ENCODE measurements at places on chromosomes 1 and 21.

GRCh38 chr1:109763646-109764415, at the start of gene EPS8L3:
EPS8L3 (minus strand) TSS chr1:109763923; CDS start chr1:109761749, 2,174 bp downstream.
- DNase-seq = no peak

DNA sequence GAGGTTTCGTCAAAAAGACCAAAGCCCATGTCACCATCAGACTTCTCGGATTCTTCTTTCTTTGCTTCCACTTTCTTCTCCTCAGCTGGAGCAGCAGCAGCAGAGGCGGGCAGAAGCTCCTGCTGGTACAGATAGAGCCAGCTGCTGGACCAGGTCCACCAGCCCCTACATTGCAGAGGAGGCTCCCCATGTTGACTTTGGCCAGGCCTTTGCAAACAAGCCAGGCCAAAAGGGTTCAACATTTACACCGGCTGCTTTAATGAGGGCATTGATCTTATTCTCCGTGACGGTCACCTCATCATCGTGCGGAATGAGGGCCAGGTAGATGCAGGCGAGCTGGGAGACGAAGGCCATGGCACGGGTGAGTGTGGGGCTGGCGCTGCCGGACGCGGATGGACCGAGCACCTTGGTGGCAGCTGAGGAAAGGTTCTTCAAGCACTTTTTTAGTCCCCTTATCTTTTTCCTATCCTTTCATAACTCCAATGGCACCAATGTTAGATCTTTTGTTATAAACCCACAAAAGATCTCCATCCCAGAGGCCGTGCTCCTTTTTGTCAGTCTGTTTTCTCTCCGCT, 358.5 kb downstream of the RGS7 start:
- DNase-seq = no peak

GRCh38 chr1:156912861-156913808, 7.3 kb upstream of the LRRC71 start:
- no peak for DNase-seq

DNA sequence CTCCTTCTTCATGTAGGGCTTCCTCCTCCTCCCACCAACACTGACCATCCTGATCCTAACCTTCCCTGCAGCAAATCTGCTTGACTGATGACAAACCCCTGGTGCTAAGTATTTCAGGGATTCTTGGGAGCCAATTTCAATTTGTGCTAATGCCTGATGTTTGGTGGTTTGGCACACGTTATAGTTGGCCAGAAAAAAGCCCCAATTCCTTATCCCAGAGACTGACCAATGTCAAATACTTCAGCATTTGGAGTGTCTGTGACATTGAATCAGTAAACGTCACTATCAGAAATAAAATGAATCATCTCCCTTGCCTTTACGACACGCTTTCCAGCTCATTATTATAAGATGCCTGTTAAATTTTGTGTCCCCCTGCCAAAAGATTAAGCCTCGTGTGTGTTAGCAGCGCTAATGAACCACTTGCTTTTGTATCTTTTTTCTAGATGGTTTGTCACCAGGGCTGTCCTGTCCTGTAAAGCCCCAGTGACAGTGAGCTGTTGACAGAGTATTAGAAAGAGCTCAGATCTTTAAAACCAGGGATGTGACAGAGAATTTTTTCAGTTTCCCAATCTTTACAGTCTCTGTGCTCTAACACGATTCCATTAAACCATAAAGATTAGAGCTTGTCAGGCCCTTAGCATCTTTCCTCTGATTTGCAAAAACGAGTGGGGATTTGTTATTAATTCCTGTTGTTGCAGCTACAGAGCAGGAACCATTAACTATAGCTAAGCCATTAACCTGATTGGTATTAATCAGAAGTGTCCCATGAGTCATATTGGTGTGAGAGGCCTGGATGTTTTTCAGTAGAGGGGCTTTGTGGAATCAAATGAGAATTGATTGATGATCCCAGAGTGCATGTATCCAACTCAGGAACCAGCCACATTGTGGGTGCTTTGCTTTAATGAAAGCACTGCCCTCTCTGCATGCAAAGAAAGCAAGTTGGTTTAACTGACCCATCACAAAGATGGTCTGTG, 665.1 kb upstream of the PLXNA2 start:
- DNase-seq = no peak

DNA sequence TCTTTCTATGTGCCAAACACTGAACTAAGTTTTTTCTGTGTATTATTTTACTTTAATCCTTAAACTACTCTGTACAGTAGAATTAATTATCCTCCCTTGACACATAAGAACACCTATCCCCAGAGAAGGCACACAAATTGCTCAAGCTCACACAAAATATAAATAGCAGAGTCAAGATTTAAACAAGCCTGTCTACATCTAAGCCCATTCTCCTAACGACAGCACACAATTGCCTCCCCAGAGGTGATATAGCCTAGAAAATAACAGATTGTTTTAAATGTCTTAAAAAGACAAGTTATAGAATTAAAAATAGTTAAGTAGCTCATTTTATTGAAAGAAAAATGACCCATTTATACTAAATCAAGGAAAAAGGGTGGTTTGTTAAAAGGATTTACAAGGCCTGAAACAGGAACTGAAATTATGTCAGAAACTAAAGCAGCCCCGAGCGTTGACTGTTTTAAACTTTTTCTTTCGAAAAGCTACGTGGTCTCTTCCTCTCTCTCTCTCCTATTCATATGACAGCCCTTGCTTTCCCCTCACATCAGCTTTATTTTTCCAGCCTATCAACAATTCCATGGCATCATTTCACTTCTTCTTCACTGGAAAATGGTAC, 30.5 kb downstream of the TNFSF18 start:
- no peak for DNase-seq

DNA sequence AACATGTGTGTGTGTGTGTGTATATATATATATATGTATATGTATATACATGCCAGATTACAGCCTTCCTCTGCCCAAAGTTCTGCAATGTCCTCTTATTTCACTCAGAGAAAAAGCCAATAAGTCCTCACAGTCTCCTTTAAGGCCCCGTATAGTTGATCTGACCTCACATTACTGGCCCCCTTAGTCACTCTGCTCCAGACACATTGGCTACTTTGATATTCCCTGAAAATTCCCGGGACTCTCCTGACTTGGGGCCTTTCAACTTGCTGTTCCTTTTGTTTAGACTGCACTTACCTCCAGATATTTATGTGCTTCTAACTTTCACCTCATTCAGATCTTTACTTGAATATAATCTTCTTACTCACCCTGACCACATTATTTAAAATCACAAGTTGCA, 4.2 kb upstream of the BSDC1 start:
- DNase-seq = no peak

- DNase-seq = no peak
These were observed 298.0 kb downstream of the KCTD3 start for GRCh38 chr1:215865060-215865459.

- DNase-seq = no peak
These were observed 85.6 kb upstream of the WNT4 start for GRCh38 chr1:22228505-22228911.

DNA sequence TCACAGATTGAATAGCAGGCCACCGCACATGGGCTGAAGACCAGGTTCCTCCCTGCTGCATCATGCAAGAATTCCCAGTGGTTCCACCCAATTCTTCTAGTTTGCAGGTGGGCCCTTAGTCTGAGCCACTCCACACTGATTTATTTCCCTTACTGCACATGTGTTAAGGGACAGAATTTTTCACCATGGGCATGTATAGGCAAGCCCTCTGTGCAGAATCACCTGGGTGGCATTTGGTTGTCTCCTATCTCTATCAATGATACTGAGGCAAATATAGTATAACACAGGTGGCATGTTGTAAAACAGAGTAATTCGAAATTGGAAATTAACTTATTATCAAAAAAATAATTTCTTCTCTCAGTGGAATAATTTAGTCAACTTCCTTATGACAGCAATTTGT, 1892.4 kb downstream of the NCAM2 start:
- no peak for DNase-seq

DNA sequence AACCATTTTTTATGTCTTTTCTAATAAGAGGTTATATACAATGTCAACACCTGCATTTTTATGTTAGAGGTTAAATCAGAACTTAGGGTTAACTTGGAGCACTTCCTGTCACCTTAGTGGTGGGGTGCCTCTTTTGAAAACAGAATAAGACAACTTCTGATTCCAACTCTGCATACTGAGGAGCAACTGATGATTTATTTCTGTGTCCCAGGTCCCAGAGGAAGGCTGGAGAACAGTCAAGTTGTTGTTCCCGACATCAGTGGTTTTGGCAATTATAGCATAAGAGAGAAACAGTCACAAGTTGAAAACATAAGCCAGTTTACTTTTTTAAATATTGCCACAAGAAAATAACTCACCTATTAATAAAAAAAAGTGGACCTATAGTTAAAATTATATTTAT, 871.0 kb upstream of the ADAMTS5 start:
- DNase-seq = no peak

DNA sequence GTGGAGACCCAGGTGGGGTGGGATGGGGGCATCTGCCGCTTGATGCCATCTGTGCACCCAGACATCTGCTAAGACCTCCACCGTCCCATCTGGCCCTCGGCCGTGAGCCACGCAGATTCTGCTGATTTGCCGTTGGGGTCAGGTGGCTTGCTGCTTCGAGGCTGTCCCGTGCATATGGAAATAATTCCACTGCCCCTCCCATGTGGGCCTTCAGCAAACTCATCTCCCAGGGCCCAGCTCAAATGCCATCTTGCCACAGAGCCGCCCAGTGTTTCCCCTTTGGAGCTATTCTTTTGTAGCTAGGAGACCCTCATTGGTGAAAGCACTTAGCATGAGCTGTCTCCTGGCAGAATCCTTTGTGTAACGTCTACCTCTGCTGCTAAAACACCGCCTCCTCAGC, 99.8 kb downstream of the KAZN start:
- DNase-seq = no peak

GRCh38 chr21:27209546-27209945, 242.7 kb upstream of the ADAMTS5 start:
- no peak for DNase-seq

DNA sequence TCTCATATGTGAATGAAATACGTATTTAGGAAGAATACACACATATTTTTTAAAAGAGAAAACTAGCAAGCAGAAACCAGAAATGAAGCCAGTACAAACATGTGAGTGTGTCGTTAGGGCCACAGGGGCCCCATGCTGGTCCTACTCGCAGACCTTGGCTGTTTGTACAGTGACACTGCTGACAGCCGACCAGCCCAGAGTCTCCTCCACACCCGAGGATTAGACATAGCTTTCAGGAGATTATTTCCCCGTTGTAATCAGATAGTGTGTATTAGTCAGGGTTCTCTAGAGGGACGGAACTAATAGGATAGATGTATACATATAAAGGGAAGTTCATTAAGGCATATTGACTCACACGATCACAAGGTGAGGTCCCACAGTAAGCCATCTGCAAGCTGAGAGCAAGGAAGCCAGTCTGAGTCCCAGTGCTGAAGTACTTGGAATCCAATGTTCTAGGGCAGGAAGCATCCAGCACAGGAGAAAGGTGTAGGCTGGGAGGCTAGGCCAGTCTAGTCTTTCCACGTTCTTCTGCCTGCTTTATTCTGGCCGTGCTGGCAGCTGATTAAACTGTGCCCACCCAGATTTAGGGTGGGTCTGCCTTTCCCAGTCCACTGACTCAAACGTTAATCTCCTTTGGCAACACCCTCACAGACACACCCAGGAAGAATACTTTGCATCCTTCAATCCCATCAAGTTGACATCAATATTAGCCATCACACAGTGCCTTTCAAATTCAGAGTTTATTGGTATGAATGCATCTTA, 51.2 kb downstream of the DIP2A start:
- DNase-seq = no peak

GRCh38 chr1:40564913-40565312, 33.5 kb downstream of the ZNF684 start:
- no peak for DNase-seq

DNA sequence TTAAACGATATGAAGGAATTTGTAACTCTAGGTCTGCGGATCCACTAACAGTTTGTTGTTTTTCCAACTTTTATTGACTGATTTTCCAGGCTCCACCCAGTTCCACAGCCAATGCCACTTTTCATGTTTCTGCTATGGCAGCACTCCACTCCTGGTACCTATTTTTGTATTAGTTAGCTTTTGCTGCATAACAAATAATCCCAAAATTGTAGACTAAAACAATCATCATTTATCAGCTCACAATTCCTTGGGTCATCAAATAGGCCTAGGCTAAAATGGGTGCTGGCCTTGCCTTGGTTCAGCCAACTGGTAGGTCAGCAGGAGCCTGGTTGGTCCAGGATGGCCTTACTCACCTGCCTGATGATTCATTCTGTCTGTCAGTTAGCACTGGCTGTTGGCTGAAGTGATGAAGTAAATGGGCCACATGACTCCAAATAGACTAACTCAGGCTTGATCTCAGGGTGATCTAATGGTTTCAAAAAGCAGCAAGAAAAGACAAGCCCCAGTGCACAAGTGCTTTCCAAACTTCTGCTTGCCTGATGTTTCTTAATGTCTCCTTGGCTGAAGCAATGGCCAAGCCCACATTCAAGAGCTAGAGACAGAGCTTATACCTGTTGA, 3.2 kb upstream of the C8B start:
- DNase-seq = no peak

- no peak for DNase-seq
These were observed 258.9 kb upstream of the PROX1 start for GRCh38 chr1:213728593-213729536.

- no peak for DNase-seq
These were observed 11.0 kb downstream of the RPTN start for GRCh38 chr1:152148051-152148450.

- DNase-seq = no peak
These were observed 432 bp upstream of the SIM2 start for GRCh38 chr21:36698385-36698980.

GRCh38 chr1:48031676-48032075, 34.5 kb upstream of the TRABD2B start:
- DNase-seq = no peak

- DNase-seq = no peak
These were observed 45.5 kb upstream of the KCNJ15 start for GRCh38 chr21:38211321-38211720.

DNA sequence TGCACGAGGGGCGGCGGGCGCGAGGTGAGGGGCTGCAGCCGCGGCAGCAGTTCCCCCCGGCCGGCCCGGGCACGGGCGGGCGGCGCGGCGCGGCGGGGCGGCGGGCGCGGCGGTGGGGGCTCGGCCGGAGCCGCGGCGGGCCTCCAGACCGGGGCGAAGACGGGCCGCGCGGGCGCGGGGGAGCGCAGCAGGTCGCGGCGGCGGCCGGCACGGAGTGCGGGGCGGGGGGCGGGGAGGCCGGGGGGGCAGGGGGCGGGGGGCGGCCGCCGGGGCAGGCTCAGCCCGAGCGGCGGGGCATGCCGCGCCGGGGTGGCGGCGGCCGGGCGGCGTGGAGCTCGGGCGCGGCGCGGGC, 311 bp downstream of the IRF2BP2 start:
- DNase-seq = no peak

DNA sequence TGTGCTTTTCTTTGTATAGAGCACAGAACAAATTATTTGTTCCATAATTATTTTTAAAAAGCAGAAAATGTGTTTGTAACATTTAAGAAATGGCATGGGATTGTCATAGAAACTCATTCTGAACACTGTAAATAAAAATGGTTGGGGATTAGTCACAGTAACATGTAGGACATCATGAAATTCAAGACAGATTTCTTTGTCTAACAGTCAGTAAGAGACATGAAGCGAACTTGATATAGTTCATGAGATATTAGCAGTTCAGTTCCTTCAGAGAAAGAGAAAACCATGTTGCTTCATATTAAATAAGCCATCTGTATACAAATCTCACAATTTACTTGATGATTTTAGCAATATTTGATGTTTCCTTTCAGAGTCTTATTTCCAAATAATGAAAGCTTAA, 19.7 kb downstream of the NFIA start:
- no peak for DNase-seq
